Right ventricle myocardium inferior (tissue), 1 donor: ENCODE measurements at places on chromosomes 13 and 19. TPM values are rescaled to one million over a fixed set of nuclear protein-coding genes. Genes with fewer than 3 reads are reported as not detected.

GRCh38 chr13:36745436-36745835 is 71.6 kb downstream of the SERTM1 start:
- no peak for DNase-seq

DNA sequence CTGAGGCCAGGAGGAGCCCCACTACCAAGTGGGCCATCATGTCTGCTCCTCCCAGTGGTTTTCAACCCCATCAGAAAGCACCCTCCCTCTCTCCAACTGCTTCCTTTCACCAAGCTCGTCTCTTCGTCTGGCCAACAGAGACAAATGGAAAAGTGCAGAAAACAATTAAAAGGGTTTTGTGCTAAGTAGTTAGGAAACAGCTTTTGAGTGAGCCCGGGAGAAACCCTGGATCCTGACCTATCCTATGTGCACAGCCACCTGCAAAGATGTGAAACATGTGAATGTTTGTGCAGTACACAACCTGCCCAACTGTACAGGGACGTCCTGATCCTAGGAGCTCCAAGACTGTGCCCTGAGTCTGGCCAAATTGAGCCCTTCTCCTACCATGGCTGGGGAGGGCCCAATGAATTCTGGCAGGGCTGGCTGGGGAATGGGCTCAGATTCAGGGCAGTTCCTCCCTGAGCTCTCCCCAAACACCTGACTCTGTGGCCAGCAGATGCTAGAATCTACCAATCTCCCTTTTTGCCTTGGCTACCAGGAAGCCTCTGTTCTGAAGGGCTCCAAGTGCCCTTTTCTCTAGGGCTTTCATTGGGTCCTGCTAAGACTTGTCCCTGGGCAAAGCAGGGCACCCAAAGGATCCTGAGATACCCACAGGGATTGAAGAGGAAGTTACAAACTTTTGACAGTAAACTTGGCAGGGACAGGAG is 7.9 kb downstream of the TLE5 start:
- DNase-seq, result no peak

- no peak for DNase-seq
Observed at GRCh38 chr19:1431759-1432506, 6.3 kb upstream of the RPS15 start.

GRCh38 chr19:35296644-35297514 is 4.9 kb downstream of the MAG start:
- peak; percentile 39 for DNase-seq

DNA sequence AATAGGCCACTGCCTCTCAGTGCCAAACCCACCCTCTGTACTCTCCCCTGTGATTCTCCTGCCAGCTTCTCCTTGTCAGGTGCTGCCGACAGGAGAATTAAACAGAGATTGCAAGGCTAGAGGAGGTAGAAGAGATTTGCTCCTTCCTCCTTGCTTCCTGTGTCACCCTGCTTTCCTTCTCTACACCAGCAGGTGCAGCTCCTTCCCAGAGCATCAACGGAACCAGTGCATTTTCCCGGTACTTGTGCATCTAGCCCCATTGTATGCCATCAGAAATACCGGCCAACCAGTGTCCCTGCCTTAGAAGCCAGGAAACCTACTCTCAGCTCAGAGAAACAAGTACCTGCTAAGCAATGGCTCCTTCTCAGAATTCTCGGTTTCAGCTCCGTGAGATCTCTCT is 253.2 kb downstream of the SUCLA2 start:
- no peak for DNase-seq

- DNase-seq, result no peak
Observed at GRCh38 chr13:35917252-35917941, 213.8 kb downstream of the DCLK1 start.

GRCh38 chr13:46382224-46382623 is 4.8 kb downstream of the RUBCNL start:
- no peak for DNase-seq

GRCh38 chr13:57739543-57740190 is 108.1 kb downstream of the PCDH17 start:
- no peak for DNase-seq

The ABHD8 gene
- 13.8 TPM for total RNA-seq

The SLC7A1 gene
- total RNA-seq, result 15.7 TPM

The ZNF98 gene
- not detected for total RNA-seq

The CEBPA gene
- 4.9 TPM for total RNA-seq

The INSR gene
- total RNA-seq, result 73.5 TPM

The ZNF610 gene
- 2.5 TPM for total RNA-seq

The KLF5 gene
- total RNA-seq, result 0.84 TPM
